ENCODE measurements at places on chromosomes 1 and 21. TPM values are rescaled to one million over a fixed set of nuclear protein-coding genes. Genes with fewer than 3 reads are reported as not detected.

The SYCP1 gene
- not detected for polyA plus RNA-seq

DNA sequence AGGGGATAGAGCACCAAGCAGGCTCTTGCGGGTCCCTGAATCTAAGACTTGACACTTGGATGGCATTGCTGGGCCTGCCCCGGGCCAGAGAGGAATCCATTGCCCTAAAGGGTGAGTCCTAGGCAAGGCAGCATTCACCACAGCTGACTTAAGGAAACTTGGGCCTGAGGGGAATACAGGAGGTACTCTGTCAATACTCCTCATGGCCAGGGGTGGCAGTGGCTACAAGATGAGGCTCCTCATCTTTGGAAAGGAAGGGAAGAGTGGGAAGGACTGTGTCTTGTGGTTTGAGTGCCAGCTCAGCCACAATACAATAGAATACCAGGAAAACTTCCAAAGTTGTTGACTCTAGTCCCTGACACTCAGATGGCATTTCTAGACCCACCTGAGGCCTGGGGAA lies 5.1 kb downstream of the KRTAP22-1 start:
- DNase-seq, result no peak

The PDPN gene
- polyA plus RNA-seq, result not detected

The CRNN gene
- polyA plus RNA-seq, result not detected

DNA sequence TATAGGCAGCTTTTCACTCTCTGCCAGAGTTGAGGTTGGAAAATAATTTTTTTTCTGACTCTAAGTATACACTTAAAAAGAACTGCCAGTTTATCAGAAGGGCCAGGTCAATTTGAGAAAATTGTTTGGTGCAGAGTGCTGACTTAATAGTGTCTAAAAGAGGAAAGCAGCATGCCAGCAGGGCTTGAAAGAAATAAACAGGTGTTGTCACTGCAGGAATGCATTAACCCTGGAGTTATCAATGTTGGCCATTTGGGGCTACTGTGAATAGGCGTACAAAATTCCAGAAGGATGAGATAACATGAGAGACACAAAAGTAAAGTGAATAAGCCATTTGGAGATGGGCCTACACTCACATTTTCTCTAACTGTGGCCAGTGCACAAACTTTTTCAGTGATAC lies 220.6 kb upstream of the PLD5 start:
- DNase-seq, result no peak

GRCh38 chr1:154682254-154682653 lies 74.3 kb upstream of the ADAR start:
- DNase-seq, result no peak

DNA sequence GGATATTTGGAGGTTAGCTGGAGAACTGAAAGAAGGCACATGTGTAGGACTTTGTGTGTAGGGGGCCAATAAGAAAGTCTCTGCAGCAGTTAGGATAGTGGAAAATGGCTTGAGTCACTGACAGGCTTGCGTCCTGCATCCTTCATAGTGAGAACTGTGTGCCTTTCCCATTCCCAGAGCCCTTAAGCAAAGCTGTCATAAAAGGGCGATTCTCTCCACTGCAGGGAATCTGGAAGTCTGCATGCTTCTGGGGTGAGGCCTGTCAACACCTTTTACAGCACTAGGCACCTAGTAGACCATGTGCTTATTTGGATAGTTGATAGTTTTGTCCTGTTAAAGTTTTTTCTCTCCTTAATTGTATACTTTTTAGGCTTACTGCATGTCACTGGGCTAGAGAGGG lies 39.4 kb upstream of the MACF1 start:
- DNase-seq, result no peak

DNA sequence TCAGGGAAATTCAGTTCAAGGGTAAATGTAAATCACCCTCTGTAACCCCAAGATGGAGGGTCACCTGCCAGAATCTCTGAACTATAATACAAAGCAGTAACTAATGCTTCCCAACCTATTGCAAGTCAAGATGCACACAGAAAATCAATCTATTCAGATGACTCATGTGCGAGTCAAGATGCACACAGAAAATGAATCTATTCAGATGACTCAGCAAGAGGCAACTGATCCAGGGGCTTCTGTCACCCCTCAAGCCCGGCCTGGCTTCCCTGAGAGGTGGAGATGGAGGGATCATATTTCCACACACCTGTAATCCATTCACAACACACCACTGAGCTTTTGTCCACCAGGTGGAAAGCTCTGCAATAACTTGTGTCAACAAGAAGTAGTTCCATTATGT lies 17.4 kb upstream of the HIVEP3 start:
- no peak for DNase-seq

DNA sequence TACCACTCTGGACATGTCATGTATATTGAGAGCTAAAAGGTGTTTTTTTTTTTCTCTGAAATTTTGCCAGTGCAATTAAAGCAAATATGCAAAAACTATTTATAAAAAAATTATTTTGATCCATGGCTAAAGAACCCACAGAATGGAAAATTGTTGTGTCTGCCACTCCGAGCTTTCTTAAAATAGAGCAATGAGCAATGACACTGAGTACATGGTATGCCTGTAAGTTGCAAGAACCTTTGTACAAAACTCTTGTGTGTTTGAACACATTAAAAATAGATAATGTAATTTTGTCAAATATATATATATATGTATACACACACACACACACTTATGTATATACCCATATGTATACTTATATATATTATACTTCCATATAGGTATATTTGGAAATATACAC lies 1530.9 kb upstream of the B3GALT2 start:
- DNase-seq, result no peak
